ENCODE measurements at places on chromosomes 1 and 21. TPM values are rescaled to one million over a fixed set of nuclear protein-coding genes. Genes with fewer than 3 reads are reported as not detected.

DNA sequence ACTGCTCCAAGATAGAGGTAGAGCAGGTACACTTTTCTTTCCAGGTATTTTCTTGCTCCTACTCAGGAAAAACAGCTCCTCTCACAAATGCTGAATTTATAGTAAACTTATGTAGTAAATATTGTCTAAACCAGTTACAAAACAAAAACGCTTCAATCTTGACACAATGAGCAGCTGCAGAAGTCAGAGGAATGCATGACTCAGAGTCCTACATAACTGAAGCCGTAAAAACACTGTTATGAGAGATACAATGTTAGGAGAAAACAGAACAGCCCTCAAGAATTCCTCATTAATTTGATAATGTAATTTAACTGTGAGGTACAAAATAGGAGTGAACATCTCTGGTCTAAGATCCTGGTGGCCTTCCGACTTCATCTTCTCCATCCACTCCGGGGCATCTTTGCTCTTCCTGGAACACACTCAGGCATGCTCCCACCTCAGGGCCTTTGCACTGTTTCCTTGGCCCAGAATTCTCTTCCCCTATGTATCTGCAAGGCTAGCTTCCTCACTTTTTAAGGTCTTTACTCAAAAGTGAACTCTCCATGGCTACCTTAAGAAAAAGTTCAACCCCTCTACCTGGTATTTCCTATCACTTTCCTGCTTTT lies 138.5 kb downstream of the SLC45A1 start:
- peak; percentile 24 for ATAC-seq

GRCh38 chr1:30023339-30024022 lies 699.9 kb downstream of the MATN1 start:
- ATAC-seq = no peak

The MFSD2A gene
- total RNA-seq = 48.6 TPM

DNA sequence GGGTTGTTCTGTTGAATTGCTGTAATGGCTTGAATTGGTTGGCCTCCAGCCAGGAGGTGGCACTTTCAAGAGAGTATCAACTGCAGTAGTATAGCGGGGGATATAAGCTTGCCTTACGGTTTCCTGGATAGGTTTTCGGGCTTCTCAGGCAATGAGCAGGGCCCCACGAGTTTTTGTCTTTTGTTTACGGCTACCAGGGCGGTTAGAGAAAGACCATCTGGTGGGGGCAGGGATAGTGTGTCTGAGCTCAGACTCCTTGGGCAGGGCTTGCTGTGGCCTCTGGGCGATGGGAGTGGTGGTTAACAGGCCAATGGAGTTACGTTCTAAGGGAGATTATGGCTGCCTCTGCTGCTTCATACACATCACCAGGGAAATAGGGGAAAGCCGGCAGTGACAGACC lies 62.8 kb downstream of the DTL start:
- ATAC-seq = peak; percentile 26

DNA sequence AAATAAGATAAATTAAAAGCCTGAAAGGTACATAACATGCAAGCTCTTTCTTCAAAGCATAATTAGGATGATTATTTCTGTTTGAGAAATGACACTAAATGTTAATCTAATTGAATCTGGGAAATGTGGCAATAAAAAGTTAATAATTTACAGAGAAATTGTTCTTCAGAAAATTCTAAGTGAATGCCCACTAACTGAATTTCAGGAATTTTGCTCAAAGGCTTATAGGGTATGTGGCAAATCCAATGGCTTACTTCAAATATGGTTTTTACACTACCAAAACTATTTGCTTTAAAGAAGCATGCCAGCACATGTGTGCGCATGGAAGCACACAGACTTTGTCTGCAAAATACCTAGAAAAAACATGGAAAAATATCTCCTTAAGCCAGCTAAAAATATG lies 186.6 kb upstream of the FOXD3 start:
- no peak for ATAC-seq

The WASF2 gene
- total RNA-seq = 11.8 TPM

DNA sequence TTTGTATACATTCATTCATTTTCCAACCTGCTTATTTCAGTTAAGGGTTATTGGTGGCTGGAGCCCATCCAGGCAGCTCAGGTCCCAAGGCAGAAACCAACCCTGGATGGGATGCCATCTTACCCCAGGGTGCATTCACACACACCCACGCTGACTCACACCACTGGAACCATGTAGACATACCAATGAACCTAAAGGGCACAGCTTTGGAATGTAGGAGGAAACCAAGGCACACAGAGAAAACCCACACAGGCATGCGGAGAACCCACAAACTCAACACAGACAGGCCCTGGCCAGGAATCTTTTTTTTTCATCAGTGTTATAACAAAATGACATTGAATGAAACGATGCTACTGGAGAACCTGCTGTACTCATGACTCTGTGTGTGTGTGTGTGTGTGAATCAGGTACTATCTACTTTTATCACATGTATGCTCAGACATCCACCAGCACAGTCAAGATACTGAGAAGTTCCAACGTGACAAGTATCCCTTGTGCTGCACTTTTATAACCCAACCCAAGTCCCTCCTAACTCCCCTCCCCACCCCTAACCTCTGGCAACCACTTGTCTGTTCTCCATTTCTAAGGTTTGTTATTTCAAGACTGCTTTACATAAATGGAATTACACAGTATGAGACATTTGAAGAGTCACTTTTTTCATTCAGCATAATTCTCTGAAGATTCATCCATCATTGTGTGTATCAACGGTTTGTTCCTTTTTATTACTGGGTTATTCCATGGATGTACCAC lies 286.8 kb upstream of the PLD5 start:
- no peak for ATAC-seq

The FAM72C gene
- total RNA-seq = 0.71 TPM

The CORT gene
- 2.1 TPM for total RNA-seq

GRCh38 chr1:41045740-41046139 lies 24.2 kb upstream of the SLFNL1 start:
- peak; percentile 66 for ATAC-seq

- ATAC-seq = no peak
These were observed 24.9 kb downstream of the RPAP2 start for GRCh38 chr1:92323473-92324453.

The ZNF281 gene
- total RNA-seq = 30.4 TPM

- ATAC-seq = no peak
These were observed 1.7 kb downstream of the PLEKHM2 start for GRCh38 chr1:15685820-15686219.

GRCh38 chr1:191358724-191359123 lies 799.5 kb upstream of the RGS18 start:
- no peak for ATAC-seq

The GPR61 gene
- 0.63 TPM for total RNA-seq

The ABCB10 gene
- 8.3 TPM for total RNA-seq

DNA sequence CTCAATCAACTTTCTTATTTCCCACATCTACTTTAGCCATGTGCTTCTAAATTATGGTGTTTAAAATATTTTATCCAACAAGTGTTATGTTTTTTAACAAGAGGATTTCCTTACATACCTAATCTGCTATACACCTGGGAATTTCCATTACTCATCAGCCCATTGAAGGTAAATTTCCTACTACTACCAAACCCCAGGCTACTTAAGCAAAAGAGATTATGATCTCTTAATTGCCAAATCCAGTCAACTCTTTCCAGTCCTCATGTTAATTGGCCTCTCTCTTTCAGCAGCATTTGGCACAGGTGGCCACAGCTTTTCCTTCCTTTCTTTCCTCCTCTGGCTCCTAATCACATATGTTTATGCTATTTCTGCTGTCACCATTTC lies 5.1 kb upstream of the C1orf162 start:
- no peak for ATAC-seq

DNA sequence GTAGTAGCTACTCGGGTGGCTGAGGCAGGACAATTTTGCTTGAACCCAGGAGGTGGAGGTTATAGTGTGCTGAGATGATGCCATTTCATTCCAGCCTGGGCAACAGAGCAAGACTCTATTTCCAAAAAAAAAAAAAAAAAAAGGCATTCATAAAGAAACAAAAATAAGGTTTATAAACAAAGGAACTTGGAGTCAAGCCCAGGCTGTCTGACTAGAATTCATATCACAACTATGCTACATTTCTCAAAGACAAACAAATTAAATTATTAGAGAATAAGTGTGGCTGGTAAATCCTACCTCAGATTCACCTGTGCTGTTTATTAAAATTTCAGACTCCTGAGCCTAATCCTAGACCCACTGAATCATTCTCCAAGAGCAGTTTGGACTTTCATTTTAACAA lies 4.2 kb downstream of the GCLM start:
- no peak for ATAC-seq

The OLIG1 gene
- total RNA-seq = not detected

GRCh38 chr1:93723110-93723509 lies 41.5 kb upstream of the BCAR3 start:
- ATAC-seq = peak; percentile 90

DNA sequence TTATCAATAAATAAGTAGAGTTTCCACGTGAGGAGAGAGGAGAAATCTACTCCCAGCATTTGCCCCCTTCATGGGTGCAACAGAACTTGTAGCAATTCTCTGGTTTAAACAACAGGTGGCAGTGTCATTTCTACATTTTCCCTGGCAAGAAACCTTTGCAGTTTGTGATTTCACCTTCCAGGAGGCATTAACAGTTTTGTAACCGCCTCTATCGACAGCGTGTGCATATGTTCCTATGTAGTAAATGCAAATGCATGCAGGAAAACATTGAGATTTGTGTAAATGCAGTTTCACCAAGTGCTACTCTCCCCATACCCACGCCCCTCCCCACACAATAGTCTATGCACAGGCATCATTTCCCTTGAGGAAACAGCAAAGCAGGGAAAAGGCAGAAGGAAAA lies 494.7 kb downstream of the SMYD3 start:
- peak; percentile 76 for ATAC-seq

The DARS2 gene
- 14.9 TPM for total RNA-seq

The DDR2 gene
- 3.8 TPM for total RNA-seq

- no peak for ATAC-seq
These were observed 213.0 kb downstream of the BRINP2 start for GRCh38 chr1:177383715-177384114.

DNA sequence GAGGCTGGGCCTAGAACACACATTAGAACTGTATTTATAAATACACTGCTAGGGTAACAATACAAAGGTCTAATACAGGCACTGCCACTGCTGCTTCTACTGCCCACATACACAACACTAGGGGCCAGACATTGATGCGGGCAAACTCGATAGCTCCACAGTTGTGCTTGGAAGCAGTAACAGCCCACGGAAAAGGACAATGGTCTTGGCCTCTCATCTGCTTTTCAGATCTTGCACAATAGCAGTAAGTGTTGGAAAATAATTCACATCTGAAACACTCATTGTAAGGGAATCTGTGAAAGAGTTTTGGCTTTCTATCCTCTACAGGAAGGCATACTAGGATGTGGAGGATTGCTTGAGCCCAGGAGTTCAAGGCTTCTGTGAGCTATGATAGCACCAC lies 6.9 kb upstream of the SPOCD1 start:
- no peak for ATAC-seq

The AHCYL1 gene
- total RNA-seq = 37.7 TPM

The MSH4 gene
- 0.28 TPM for total RNA-seq

The ZBTB8OS gene
- 43.9 TPM for total RNA-seq

The ESRRG gene
- total RNA-seq = 0.31 TPM

DNA sequence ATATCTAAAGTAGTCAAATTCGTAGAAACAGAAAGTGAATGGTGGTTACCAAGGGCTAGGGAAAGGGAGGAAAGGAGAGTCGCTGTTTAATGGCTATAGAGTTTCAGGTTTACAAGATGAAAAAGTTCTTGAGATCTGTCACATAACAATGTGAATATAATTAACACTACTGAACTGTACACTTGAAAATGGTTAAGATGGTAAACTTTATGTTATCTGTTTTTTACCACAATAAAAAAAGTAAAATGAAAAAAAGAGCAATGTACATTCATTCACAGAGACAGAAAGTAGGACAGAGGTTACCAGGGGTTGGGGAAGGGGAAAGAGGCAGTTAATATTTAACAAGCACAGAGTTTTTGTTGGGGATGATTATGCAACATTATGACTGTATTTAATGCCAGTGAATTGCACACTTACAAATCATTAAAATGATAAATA lies 53.3 kb upstream of the SEC16B start:
- ATAC-seq = no peak

The WLS gene
- total RNA-seq = 94.4 TPM

The GOLT1A gene
- not detected for total RNA-seq

DNA sequence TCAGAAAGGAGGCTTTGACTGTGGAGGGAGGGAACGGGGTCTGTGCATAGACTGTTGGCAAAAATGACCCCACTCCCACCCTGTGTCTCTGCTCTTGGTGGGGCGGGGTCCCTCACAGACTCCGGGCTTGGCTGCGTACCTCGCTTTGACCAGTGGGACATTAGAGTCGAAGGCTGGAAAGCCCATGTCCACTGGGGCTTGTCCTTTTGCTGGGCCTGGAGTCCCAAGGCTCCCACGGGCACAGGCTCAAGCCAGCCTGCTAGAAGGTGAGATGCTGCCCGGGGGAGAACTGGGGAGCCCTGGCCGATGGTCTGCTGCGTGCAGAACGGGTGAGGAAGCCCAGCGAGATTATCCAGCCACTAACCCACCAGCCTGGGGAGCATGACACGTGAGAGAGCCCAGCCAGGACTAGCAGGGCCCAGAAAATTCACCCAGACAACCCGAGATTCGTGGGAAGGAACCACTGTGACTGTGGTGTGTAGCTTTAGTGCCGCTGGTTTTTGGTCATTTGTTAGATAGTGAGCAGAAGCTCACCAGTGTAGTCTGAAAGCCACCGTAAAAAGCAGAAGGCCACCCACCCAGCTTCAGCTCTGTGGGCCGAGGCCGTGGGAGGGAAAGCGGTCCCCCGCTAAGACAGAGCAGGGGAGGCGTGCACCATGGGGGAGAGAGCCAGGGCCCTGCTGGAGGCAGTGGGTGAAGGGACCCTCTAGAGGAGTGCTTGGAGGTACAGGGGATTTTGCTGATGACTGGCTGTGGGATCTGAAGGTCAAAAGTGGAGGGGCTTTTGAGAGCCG lies 78.3 kb upstream of the C1orf174 start:
- ATAC-seq = no peak

GRCh38 chr1:185720633-185721272 lies 13.4 kb upstream of the HMCN1 start:
- peak; percentile 38 for ATAC-seq

DNA sequence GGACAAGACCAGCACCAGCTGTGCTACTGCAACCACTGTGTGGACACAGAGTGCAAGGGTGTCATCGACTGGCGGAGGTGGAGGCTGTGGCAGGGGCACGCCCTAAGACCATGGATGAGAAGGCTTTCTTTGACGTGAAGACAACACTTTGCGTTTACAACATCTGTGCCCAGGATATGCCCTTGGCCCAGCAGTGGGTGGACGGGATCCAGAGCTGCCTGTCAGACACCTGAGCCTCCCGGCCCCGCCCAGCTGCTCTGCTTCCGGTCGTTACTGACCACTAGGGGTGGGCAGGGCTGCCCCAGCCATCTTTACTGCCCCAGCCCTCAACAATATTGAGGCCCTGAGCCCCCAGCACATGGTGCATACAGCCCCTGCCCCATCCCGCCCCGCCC lies 21.4 kb upstream of the NPPB start:
- ATAC-seq = no peak

DNA sequence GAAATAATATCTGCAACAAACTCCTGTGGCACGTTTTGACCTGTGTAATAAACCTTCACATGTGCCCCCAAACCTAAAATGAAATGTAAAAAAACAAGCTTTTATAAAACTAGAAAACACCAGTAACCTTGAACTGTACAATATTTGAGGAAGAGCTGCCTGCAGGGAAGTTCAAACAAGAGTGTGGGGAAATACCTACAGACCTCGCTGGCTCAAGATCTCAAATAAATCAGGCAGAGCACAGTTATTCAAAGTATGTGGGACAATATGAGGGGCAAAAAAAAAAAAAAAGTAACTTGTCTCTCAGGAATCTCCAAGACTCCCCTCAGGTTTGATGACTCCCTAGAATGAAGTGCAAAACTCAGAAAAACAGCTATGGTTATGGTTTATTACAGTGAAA lies 37.9 kb upstream of the PPIH start:
- ATAC-seq = no peak
